NAMALWA (cell line): ENCODE measurements at places on chromosomes 2 and 18.

- no peak for DNase-seq
Observed at GRCh38 chr2:173347305-173348168, 7.1 kb upstream of the CDCA7 start.

GRCh38 chr18:63098018-63098981 lies 221.3 kb downstream of the BCL2 start:
- no peak for DNase-seq

DNA sequence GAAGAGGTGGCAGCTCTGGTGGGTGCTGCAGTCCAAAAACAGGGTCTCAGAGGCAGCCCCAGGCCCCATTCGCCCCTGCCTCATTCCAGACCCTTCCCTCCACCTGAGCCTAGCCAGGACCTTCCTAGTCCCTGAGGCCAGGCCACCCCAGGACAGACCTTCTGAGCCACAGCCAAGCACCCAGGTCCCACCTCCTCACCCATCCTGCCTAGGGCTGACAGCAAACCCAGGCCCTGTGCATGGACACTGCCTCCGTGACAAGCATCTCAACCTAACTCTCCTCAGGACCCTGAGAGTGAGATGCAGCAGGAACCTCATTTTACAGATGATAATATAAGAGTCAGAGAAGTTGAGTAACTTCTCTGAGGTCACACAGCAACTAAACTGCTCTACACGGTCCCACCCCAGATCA lies 15.5 kb downstream of the ADRA2B start:
- DNase-seq = no peak

DNA sequence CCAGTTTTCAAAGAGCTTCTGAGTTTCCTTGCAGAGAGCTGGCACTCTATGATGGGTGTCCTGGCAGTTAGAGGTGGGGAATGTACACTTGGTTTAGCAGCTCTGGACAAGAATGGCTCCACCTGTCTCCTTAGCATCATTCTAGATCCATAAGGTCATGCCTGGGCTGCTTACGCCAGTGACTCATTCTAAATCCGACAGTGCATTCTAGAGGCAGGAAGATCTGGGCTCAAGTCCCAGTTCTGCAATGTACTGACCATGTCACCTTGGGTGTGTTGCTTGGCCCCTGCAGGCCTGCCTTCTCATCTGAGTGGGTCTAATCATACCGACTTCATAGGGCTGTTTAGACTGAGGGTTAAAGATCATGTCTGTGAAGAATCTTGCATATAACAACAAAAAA lies 46.5 kb downstream of the PTGR3 start:
- no peak for DNase-seq

DNA sequence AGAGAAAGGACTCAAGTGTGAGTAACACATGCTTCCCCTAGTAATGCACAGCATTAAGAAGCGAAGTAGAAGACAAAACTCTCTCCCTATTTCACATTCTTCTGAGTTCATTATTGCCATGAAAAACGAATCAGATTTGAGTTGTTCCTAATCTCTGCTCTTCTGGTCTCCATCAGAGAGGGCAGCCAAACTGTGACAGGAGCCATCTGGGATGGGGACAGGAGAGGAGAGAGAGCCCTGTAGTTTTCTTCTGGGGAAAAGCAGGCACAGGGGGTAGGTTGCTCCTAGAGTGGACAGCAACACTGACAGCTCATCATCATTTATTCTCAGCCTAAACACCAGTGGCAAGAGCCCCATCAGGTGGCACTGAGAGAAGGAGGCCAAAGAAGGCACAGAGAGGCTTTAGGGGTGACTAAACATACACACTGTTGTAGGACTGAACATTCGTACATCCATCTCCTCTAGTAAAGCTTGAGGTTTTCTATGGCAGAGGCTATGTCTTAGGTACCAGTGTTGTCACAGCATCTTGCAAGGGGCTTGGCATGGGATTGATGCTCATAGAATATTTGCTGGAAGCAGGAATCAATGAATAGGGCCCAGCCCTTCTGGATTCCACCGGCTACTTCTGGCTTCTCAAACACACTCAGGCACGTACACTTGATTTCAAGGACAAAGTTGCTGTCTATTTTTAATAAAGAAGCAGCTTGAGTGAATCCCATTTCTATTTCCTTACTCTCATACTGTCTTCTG lies 33.1 kb downstream of the SLC8A1 start:
- no peak for DNase-seq

DNA sequence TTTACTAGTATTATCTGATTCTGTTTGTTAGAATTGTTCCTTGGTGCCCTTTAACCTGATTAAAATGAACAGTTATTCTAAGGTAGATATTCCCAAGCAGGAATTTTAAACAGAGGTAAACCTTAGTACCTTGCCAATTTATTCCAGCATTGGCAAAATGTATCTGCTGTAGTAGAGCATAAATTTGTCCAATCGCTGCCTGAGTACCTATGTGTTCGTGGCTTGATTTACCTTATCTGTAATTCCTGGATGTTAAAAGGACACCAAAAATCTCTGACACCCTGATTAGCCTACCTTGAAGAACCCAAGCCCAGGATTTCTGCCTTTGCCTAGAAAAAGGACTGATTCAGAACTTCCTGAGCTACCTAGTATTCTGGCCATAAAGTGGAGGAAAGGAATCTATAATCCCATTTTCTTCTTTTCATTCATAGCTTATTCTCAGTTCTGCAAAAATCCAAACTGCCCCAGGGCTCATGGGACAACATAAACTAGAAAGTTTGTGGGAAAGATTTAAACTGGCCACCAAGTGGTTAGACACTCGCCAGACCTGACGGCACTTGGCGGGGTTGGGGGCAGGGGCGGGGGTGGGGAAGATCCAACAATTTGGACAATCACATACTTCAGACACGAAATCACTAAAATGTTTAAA lies 16.2 kb upstream of the ZCCHC2 start:
- DNase-seq = no peak

DNA sequence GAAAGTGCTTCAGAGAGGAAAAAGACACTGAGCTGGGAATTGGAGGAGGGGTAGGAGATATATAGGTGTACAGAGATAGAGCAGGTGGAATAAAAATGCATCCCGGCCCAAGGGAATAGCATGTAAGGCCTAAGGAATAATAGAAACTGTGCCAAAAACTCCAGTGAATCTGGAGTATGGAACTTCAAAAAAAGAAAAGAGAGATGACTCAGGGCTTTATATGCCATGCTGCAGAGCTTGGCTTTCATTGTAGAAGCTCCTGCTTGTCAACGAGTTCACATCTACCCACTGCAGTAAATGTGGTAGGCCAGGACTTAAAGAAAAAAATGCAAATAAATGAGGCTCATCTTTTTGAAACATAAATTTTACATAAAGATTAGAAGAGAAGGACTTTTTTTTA lies 131.8 kb downstream of the MREG start:
- DNase-seq = no peak

DNA sequence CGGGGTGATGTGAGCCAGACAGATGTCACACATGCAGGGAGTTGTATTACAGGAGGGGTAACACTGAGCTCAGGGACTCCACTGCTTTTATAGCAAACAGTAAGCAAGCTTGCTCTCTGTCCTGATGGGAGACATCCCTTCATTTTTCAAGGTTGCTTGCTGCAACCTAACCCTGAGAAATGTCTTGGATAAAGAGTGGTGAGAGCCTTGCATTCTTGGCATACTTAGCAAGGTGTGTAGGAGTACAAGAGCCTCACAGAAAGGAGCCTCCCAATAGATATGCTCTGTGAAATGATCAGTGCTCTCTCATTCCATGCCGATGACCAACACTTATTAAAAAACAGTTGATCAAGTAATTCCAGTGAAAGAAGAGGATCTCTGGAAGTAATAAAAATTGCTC lies 8.1 kb downstream of the PFN4 start:
- no peak for DNase-seq

DNA sequence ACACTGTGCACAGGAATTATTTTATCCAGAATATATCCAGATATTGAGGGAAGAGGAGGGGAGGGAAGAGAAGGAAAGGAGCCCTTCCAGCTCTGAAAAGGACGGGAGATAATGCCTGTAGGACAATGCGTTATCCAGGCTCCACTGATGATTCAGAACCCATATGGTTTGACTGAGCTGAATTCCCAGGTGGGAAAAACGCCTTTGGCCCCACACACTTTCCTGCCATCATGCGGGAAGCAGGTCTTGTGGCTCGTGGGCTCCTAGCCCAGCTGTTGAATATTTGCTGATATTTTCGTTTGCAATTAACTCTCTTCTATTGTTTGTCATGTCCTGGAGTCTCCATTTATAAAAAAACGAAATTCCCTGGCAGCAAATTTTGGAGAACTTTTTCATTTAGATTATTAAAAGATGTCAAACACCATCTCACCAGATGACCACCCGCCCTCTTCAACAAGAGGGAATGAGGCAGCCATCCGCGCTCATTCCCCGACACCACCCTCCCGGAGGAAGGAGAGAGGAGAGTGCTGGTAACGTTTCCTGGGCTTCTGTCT lies 8.9 kb downstream of the COL6A3 start:
- no peak for DNase-seq

DNA sequence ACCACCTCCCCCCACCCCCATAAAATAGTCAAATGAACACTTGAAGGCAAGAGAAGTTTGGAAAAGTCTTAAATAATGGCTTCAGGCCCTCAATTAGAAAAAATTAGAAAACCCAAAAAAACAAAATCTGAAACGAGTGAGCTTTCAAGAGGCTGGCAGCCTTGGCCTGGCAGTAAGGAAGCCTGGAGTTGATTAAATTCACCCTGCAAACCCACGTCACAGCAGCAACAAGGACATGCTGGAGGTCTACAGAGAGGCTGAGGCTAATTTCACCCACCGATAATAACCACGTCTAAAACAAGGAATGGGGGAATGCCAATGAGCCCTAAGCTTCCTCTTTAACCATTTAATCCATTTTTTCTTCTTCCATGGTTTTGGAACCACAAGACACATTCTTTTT lies 122.7 kb upstream of the SMAD7 start:
- DNase-seq = no peak

DNA sequence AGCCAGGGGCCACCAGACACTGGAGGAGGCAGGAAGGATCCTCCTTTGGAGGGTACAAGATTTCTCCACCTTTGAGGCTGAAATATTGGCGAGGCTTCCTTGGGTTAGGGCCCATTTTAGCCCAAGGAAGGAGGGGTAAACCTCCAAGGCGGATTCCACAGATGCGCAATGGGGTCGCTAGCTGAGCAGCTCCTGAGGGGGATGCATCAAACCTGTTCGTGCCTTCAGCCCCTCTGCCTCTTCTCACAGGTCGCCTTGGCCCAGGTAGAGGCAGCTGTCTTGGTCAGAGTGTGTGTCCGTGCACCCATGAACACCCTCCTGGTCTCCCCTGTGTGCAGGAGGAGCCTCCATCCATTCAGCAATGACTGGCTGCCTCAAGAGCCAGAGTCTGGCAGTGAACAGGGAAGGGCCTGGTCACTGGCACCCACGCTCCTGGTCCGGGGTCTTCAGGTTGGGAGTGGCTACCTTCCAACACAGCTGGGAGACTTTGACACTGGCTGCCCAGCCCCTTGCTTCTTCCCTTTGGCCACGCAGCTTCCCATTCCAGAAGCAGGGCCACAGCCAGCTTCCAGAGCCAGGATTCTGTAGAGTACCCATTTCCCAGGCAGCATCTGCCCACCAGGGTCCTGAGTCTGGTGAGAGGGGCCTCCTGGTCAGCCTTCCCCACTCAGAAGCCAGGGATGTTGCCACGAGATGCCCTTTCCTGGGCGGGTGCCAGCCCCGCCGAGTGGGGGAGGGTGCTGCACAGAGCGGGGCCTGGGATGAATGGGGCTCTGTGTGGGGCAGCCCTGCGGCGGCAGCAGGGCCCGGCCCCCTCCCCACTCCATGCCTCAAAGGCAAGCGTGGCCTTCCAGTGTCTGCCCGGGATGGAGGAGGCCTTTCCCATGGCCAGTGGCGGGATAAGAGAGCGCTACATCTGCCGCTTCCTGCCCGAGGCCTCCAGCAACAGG lies 95.8 kb upstream of the GPC1 start:
- DNase-seq = no peak

DNA sequence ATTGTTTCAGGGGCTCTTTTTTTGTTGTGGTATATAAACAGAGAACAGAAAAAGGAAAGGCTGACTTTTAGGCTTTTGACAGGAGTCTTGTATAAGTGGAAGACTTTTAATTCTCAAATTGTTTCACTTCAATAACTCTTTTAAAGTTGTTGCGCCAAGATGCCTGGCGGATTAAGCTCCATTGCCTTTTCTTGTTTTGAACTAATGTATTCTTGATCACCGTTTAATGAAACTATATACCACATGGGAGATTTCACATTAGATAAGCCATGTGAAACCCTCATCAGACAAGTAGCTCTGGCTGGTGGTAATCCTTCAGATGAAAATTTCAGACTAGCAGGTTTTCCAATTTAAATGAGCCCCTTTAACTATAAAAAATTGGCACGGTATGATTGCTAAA lies 257.4 kb downstream of the CCDC178 start:
- DNase-seq = no peak

DNA sequence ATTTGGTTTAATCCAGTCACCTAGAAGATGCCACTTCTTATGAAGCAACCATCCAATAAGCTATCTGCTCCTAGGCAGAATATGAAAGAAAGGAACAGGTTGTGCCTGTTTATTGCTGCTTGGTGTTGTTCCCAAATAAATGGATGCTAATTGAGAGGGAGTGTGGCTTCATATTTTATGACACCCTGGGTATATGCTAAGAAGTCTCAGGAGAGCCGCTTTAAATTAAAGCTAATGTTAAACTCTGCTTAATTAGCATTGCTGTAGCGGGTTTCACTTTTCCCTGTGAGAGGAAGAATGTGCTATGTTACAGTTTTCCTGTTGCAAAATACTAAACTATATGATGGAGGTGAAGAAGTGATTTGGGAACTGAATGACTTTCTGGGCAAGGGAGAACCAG lies 48.7 kb upstream of the TANK start:
- DNase-seq = no peak

DNA sequence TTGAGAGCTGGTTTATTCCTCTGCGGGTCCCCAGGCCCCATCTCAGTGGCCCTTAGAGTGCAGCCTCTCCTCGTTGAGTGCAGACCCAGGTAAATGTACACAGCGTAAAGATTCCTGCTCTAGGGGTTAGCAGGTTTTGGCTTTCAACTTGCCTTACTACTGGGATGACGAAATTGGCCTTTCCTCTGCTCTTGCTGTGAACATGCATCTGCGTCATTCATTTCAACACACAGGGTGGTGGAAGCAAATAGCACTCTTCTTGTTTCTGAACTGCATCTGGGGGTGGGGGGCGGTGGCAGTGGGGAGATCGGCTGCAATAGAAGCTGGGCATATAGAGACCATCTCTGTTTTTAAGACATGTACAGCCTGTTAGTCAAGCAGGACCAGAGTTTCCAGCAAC lies 16.5 kb upstream of the SLC16A14 start:
- no peak for DNase-seq
